ENCODE measurements at places on chromosomes 4 and X.

DNA sequence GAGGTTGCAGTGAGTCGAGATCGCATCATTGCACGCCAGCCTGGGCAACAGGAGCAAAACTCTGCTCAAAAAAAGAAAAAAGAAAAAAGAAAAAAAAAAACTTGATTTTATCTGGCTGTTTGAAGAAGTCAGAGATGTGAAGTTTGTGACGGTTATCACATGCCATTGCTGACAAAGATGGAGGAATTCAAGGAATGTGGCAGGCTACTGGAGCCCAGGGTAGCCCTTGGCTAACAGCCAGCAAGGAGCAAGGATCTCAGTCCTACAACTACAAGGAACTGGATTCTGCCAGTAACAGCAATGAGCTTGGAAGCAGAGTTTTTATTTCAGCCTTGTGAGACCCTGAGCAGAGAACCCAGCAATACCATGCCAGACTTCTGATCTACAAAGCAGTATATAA, 24.3 kb upstream of the TET2 start:
- DNase-seq: no peak

DNA sequence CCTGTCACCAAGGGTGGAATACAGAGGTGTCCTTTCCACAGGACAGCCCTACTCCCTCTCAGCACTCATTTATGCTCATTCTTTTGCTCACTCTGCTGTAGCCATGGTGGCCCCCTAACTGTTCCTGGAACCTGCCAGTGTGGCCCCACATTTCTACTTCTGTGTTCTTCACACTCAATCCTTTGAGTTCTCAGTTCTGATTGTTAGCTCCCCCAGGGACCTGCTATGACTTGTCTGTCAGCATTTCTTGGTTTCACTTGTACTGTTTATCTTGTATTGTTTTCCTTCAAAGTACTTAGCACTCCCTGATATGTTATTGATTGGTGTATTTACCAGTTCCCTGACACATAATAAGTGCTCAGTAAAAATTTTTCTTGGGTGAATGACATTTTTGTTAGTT, 14.9 kb downstream of the VBP1 start:
- no peak for DNase-seq

GRCh38 chr4:177687117-177687516, 244.9 kb upstream of the AGA start:
- no peak for DNase-seq

GRCh38 chrX:53116101-53116500, 22.2 kb downstream of the KANTR start:
- DNase-seq: no peak

GRCh38 chr4:140529434-140529833, 5.5 kb downstream of the ELMOD2 start:
- no peak for DNase-seq

GRCh38 chr4:7829652-7830580, 109.7 kb downstream of the AFAP1 start:
- no peak for DNase-seq

DNA sequence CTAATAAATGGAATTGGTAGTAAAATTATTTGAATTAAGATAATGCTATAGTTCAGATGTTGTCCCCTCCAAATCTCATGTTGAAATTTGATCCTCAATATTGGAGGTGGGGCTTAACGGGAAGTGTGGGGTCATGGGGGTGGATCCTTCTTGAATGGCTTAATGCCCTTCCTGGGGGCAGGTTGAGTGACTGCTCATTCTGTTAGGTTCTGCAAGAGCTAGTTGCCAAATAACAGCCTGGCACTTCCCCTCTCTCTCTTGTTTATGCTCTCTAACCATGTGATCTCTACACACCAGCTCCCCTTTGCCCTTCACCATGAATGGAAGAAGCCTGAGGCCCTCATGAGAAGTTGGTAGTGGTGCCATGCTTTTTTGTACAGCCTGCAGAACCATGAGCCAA, 724.8 kb upstream of the FTHL17 start:
- no peak for DNase-seq

DNA sequence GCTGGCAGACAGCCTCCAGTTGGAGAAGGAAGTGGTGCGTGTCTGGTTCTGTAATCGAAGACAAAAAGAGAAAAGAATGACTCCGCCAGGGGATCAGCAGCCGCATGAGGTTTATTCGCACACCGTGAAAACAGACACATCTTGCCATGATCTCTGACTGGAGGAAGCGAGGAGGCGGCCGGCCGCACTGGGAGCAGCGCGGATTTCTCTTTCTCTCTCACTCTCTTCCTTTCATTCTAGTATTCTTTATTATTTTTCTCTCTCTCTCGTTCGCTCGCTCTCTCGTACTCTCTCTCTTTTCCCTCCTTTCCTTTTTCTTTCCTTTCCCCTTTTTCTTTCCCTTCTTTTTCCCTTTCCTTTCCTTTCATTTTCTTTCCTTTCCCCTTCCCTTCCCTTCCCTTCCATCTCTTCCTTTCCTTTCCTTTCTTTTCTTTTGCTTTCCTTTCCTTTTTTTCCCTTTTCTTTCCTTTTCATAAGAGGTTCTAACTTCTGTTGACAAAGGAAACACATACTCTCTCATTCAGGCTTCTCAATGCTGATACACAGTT, 1.2 kb downstream of the POU3F4 start:
- no peak for DNase-seq

- no peak for DNase-seq
Measured at GRCh38 chr4:188092824-188093223, 16.6 kb downstream of the TRIML2 start.

DNA sequence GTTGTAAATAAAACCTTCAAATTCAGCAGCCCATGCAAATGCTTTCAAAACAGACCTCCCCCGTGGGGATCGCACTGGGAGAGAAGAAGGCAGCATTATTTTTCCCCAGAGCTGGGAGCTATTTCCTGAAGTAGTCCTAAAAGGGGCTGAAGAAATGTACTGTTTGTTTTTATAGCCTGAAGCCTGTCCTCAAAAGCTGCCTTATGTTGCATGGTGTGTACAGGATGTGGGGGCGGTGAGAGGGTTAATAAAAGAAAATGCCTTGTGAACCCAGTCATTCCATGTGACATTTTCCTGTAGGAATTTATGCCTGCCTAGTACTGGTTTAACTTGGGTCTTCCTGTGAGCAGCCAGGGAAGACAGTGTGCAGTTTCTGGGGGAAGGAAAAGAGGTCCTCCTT, 144.1 kb downstream of the SOWAHB start:
- no peak for DNase-seq

DNA sequence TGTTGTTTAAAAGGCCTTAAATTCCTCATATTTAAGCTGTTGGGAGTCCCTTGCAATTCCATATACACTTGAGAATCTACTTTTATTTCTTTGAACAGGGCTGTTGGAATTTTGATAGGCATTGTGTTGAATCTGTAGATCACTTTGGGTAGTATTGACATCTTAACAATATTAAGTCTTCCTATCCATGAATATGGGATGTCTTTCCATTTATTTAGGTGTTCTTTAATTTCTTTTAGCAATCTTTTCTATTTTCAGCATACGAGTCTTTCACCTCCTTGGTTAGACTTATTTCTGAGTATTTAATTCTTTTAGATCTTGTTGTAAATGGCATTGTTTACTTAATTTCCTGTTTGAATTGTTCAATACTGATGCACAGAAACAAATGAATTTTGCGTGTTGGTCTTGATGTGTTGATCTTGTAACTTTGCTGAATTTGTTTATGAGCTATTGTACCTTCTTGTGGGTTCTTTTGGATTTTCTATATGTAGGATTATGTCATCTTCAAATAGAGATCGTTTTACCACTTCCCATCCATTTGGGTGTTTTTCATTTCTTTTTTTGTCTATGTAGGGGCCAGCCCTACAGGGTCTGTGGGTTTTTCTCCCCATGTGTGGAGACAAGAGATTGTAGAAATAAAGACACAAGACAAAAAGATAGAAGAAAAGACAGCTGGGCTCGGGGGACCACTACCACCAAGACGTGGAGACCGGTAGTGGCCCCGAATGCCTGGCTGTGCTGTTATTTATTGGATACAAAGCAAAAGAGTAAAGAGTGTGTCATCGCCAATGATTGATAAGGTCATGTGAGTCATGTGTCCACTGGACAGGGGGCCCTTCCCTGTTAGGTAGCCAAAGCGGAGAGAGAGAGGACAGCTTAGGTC, 18.2 kb upstream of the CTBP1 start:
- DNase-seq: no peak

- DNase-seq: no peak
Measured at GRCh38 chrX:122546269-122546668, 637.8 kb upstream of the GRIA3 start.

GRCh38 chr4:62676962-62677361, 1476.8 kb downstream of the ADGRL3 start:
- DNase-seq: no peak

DNA sequence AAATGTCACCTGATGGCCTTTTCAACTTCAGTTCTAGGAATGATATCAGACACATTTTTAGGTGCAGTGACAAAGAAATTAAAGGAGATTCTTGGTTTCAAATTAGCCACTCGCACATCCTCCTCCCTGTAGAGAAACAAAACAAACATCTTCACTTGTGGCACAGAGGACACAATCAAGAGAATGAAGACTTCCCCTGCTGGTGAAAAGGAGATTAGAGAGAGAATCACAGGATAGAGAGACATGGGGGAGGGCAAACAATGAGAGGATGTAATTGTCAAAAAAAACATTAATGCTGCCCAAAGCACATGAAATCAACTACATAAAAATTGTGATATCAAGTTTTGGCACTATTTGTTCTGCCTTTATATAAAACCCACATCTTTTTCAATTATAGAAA, 34.5 kb downstream of the ACE2 start:
- DNase-seq: no peak

DNA sequence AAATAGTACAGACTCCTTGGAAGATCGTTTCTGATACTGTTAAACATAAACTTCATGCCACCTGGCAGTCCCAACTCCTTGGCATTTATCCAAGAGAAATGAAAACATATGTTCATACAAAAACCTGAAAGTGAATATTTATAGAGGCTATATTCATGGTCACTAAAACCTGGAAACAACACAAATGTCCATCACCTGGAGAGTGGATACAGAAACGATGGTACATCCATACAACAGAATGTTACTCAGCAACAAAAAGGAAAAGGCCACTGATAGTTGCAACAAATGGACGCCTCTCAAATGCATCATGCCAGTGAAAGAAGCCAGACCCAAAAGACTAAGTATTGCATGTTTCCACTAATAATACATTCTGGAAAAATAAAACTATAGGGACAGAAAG, 34.0 kb upstream of the SORBS2 start:
- DNase-seq: no peak

- DNase-seq: no peak
Measured at GRCh38 chr4:122131562-122132157, 20.5 kb upstream of the BLTP1 start.

- DNase-seq: no peak
Measured at GRCh38 chr4:107468812-107469211, 251.2 kb downstream of the PAPSS1 start.

DNA sequence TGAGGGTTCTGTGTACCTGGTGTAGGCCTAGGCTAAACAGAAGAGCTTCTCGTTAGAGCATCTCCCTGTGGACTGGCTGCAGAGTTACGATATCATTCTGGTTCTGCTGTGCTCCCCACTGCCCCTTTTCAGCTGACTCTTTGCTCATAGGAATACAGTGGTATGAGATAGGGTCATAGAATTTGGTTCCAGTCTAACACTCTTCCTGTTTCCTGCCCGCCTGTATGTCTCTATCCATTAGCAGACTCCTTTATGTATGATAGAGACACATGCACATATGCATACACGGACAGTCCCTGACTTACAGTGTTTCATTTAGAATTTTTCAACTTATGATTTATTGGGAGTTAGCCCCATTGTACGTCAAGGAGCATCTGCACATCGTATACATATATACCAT, 15.3 kb downstream of the RNF4 start:
- no peak for DNase-seq

- no peak for DNase-seq
Measured at GRCh38 chr4:184102927-184103326, 114.7 kb downstream of the ENPP6 start.

DNA sequence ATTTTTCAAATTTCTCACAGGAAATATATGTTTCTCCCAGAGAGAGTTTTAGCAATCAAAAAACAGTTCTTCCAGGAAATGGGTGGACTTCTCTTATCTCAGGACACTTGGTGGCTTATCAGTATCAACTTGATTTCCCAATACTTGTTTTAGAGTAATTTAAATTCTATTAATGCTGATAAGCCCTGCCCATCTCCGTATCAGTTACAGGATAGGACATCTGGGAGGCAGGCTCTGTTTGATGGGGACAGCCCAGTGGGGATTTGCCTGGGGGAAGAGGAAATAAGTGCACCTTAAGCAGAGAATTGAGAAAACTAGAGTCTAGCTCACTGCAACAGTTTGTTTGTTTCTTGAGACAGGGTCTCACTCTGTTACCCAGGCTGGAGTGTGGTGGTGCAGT, 43.2 kb upstream of the PDGFRA start:
- DNase-seq: no peak

- no peak for DNase-seq
Measured at GRCh38 chr4:62133101-62133897, 933.2 kb downstream of the ADGRL3 start.

- no peak for DNase-seq
Measured at GRCh38 chrX:78105944-78106650, 2.0 kb downstream of the PGK1 start.

- no peak for DNase-seq
Measured at GRCh38 chrX:97860226-97860625, 976.5 kb downstream of the RPA4 start.

DNA sequence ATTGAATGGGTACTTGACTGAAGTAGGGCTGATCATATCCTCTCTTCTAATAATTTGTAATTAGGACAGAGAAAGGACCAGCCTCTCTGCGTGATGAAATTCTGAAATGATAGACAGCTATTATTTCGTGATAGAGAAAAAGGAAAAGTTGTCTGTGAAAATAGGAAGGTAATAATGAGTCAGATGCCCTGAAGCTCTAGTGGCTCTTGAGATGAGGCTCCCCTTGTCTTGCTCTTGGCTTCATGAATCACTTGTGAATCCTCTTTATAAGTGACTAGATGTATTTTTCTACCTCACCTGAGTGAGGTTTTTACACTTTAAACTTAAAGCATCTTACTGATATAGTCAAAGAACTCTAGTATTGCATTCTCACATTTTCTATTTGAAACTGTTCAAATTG, 888.9 kb downstream of the PCDH18 start:
- no peak for DNase-seq

- no peak for DNase-seq
Measured at GRCh38 chr4:90718931-90719330, 591.7 kb downstream of the CCSER1 start.

- DNase-seq: no peak
Measured at GRCh38 chr4:52510939-52511565, 148.0 kb downstream of the USP46 start.

DNA sequence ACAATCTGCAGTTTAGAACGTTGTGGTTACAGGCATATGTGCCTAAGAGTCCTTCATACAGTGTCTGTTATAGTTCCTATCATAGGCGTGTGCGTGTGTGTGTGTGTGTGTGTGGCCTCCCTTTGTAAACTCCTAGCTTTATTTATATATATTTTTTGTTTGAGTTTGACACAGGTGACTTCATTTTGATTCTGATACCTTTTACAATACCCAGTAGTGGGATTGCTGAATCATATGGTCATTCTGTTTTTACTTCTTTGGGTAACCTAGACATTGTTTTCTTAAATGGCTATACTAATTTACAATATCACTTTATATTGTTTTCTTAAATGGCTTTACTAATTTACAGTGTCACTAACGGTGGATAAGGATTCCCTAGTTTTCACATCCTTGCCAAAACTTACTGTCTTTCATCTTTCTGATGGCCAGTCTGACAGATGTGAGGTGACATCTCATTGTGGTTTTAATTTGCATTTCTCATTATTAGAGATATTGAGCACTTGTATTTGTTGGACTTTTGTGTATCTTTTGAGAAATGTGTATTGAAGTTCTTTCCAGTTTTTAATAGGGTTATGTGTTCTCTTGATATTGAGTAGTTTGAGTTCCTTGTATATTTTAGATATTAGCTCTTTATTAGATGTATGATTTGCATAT, 211.1 kb upstream of the NUDT6 start:
- no peak for DNase-seq
